ENCODE measurements at places on chromosomes 11 and 22.

- DNase-seq: no peak
Observed at GRCh38 chr11:82004537-82005213, 729.0 kb downstream of the FAM181B start.

DNA sequence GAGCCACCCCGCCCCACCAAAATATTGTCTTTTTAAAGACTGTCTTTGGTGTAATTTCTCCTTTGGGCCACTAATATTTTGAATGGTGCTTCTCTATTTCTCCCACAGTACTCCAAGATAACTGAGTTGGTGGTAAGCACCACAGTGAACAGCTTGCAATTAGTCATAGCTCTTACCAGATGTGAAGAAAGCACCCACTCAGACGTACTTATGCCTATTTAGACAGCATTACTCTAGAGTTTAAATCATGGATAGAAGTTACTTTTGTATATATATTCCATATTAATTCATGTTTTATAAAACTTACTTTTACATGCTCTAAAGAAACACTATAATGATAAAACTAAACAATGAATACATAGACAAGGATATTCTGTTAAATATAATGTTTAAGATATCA, 12.7 kb downstream of the ANO3 start:
- DNase-seq: no peak

DNA sequence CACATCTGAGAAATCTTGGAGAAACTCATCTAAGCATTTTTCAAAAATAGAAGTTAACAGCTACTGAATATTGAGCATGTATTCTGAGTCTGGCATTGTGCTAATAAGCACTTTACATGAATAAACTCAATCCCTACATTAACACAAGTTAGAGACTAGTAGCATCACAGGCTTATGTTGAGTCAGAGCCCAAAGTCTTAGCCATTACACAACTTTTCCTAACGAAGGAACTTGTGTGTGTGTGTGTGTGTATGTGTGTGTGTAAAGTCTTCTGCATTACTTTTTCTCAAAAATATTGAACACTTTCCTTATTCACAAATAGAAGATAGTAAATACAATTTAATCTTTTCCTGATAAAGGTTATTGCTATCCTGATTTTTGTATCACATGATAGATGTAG, 8.7 kb upstream of the CLPB start:
- no peak for DNase-seq

- DNase-seq: no peak
Observed at GRCh38 chr11:4465407-4465806, 16.3 kb downstream of the OR52K2 start.

DNA sequence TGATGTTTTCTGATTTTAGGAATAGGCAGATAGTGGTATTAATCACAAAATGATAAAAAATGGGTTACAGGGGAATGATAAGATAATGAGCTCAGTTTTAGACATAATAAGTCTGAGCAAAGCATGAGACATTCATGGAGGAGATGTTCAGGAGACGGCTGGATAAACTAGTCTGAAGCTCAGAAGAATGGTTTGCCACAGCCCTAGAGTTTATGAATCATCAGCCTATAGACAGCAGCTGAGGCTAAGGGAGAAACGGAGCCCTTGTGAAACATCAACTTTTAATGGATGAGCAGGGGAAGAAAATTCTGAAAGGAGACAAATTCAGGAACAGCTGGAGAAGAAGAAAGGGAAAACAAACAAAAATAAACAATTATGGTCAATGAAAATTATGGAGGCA, 87.2 kb downstream of the RELT start:
- DNase-seq: no peak

GRCh38 chr11:121671283-121672168, 218.8 kb upstream of the SORL1-AS1 start:
- DNase-seq: no peak

DNA sequence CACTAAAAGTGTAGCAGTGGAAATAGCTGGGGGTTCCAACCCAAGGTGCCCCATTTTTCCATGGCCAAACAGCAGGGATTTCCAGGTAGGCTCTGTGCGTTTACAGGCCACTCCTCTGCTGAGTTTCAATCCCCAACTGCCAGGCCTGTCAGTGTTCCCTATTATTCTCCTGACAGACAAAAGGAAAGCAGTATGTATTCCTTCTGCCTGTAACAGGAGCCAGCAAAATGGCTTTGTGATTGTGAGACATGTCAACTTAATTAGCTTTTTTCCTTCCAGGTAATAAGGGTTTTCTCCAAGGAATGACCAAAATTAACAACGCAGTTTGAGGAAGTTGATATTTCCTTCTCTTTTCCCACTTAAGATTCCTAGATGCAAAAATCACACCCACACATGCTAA, 277.1 kb upstream of the MPPED2 start:
- no peak for DNase-seq

GRCh38 chr11:78583889-78584288, 9.2 kb upstream of the NARS2 start:
- DNase-seq: no peak

DNA sequence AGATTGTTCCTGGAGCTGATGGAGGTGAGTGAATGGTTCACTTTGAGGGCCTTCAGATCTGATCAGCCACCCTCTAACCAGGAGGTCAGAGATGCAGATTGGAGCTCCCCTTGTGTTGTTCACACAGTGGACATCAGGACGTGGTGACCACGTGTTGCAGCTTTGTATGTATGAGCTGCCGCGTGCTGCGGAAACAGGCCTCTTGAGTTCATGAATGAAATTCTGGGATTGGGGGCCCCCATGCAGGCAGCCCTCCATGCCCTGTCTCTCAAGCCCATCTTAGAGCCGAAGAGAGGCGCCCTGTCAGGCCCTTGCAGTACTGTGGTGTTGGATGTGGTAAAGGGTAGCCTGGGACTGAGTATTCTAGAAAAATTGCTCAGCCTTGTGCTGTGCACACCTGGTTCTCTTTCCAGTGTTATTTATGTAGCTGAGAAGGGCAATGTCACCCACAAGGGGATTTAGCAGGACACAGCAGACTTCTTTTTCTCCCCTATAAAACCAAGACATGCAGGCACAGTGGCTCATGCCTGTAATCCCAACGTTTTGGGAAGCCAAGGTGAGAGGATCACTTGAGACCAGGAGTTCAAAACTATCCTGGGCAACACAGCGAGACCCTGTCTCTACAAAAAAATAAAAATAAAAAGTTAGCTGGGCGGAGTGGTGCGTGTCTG, 64.9 kb downstream of the MED15 start:
- DNase-seq: no peak

GRCh38 chr11:72642884-72643522, 31.2 kb downstream of the PDE2A start:
- peak; percentile 20 for DNase-seq

- DNase-seq: no peak
Observed at GRCh38 chr22:22073769-22074561, 91.4 kb upstream of the TOP3B start.

DNA sequence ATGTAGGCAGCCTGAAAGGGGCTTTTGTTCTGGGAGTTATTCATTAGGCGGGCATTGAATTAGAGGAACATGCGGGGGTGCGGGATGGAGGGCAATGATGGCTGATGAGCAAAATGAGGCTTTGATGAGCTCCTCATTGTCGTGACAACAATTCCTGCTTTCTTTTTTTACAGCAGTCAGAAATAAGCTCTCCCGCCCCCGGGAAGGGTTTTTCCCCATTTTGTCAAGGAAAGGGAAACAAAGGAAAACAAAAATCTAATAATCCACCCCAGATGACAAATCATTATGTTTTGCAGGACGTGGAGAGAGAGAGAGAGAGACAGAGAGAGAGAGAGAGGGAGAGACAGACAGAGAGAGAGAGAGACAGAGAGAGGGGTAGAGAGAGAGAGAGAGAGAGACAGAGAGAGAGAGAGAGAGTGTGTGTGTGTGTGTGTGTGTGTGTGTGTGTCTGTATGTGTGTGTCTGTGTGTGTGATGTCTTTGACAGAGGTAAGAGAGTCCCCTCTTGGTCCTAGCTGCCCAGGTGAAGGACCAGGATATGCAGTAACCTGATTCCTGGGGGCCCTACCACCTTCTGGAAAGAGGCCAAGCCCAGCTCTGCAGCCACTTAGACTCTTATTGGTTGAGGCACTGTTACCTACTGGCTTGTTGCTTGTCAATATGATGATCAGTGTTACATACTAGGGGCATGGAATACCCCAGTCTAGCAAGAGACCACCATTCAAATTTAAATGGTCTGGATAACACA, 46.7 kb upstream of the PARVA start:
- no peak for DNase-seq

- no peak for DNase-seq
Observed at GRCh38 chr22:32555581-32555980, 81.0 kb downstream of the FBXO7 start.
